ENCODE measurements at places on chromosomes 16 and 17.

GRCh38 chr16:4908854-4909401 is 28.0 kb downstream of the PPL start:
- no peak for DNase-seq

DNA sequence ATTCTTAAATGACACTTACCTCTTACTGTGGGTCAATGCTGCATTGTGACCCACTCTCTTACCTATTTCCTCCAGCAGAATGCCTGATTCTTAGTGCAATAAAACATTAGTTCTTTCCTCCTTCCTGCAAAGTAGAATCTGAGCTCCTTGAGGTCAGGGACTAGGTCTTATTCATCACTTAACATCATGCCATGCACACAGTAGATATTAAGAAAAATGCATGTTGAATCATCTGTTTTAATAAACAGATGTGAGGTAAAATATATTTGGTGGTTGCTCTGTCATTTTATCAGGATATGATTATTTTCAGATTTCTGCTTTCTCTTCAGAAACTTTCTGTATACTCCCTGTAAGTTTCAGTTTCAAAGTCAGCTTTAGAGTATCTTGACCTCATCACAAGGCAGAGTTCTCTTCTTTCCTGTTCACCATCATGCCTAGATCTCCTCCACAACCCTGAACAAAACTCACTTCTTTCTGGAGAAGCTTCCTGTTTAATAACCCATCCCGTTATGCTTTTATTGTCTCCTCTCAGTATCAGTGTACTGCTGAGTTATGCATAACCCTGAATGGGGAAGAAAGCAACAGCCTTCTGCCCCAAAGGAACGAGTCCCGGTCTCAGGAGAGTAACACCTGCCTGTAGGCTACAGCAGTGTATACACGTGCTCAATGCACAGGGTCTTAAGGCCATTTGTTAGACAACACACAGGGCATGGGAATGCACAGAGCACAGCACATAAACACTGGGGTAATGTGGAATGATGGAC is 30.3 kb upstream of the SUPT4H1 start:
- DNase-seq, result no peak

DNA sequence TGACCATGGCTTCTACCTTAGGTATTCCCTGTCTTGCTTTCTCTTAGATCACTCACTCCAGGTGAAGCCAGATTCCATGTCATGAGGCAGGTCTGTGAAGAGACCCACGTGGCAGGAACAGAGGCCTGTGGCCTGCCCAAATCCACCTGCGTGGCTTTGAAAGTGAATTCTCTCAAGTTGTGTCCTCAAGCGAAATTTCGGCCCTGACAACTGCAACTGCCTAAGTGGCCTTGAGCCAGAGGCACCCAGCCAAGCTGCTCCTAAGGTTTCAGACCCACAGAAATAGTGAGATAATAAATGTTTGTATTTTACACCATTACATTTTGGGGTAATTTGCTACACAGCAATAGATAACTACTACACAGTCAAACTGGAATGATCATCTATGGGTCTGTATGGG is 497.9 kb downstream of the XYLT1 start:
- DNase-seq, result no peak

GRCh38 chr17:11598274-11599221 is at the start of gene DNAH9:
Gene DNAH9, plus strand, starts transcription at chr17:11598470. Its CDS starts 29 bp downstream, at chr17:11598499.
- no peak for DNase-seq

GRCh38 chr17:44604768-44605485 is 47.6 kb downstream of the FZD2 start:
- no peak for DNase-seq

- DNase-seq, result peak; percentile 22
Observed at GRCh38 chr17:4480929-4481898, 17.5 kb upstream of the SPNS2 start.

DNA sequence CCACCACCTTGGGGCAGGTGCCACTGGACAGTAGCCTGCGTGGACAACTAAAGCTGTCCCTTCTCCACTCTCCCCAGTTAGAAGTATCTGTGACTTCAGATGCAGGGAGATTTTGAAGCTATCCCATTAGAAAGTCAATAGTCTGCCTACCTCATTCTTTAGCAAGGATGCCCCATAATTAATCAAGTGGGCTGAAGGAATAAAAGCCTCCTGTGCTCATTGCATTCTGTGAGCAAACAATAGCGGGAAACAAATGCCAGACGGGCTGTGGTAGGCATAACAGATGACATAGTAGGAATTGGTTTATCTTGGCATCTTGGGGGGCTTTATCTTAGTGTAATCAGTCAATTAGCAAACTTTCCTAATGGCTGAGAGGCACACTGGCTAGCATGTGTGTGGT is 96.7 kb upstream of the HSBP1 start:
- DNase-seq, result no peak

GRCh38 chr16:31356566-31357323 is 1.8 kb downstream of the ITGAX start:
- DNase-seq, result no peak

GRCh38 chr17:13462673-13463124 is 139.0 kb downstream of the HS3ST3A1 start:
- DNase-seq, result no peak

GRCh38 chr17:27494192-27495091 is 38.2 kb downstream of the KSR1 start:
- DNase-seq, result no peak

DNA sequence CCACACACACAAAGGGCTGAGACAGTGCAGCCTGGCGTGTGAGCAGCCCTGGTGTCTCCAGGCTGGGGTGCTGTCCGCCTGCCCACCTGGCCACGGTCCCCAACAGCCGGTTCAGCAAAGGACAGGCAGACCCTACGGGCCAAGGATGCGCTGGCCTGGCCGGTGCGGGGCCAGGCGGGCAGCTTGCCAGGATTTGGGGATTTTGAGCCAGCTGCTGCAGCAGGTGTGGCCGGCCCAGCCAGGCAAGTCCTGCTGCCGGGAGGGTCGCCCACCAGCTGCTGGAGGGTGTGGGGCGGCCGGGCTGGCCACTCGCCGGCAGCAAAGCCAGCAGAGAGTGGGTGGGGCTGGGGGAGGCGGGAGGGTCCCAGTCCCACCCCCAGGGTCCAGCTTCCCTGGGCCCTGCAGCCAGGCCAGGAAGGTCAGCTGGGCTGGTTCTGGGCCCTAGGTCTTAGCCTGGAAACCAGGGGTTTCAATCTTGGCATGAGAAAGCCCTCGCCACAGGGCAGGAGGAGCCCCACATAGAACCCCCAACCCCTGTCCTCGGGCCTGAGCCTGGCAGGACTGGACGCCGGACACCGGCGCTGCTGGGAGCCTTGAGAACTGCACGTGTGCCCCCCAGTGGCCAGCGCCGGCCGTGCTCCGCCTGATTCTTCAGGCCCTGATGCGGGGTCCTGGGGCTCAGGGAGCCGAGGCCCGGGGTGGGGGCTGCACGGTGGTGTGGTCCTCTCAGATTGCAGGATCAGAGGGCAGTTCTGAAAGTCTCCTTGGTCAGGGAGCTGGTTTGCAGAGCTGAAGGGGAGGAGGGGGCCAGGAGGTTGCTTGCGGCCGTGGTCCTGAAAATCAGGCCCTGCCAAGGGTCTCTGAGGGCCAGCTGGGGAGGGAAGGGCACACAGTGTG is 17.6 kb upstream of the SSTR5 start:
- DNase-seq, result no peak

DNA sequence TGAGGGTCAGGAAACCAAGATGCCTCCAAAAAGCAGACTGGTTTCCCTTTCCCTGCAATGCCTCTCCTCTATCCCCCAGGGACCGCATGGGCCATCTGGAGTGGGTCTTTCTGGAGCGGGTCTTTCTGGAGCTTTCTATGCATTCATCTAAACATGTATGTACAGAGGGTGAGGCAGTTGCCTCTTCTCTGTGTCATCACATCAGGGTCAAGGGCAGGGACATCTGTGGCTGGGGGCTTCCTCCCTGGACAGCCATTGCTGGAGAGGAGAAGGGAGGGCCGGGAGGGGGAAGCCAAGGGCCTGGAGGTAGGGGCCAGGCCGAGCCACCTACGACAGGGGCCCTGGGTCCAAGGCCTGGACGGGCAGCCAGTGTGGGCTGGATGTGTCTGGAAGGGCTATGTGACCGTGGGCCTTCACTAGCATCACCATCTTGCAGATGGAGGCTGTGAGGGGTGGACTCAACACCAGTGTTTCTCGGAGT is 840 bp downstream of the ADCY7 start:
- no peak for DNase-seq

DNA sequence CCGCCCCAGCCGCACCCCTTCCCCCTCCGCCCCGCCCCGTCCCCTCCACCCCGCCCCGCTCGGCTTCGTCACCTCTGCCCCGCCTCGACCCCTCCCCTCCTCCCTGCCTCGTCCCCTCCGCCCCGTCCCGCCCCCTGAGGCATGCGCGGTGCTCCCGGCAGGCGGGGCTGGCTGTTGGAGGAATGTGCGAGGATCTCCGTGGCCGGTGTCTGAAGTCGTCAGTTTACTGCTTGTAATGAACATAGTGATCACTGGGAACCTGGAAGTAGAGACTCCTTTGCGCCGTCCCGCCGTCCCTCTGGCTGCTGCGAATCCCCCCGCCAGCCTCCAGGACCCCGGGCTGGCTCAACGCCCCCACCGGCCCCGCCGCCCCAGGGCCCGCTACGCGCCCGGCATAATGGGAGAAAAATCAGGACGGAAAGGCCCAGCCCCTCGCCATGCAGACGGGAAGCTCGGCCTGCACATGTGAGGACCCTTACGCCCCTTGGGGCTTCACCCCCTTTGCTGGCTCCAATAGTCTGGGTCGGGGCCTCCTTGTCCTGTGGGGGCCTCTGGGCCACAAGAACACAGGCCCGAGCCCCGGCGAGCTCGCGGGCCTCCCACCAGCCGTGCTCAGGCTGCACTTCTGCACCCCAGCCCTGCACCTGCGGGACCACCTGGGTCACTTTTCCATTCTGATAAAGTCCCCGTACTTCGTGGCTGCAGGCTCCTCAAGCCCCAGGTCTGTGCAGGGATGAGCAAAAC is 743.1 kb downstream of the KCNJ18 start:
- DNase-seq, result no peak

DNA sequence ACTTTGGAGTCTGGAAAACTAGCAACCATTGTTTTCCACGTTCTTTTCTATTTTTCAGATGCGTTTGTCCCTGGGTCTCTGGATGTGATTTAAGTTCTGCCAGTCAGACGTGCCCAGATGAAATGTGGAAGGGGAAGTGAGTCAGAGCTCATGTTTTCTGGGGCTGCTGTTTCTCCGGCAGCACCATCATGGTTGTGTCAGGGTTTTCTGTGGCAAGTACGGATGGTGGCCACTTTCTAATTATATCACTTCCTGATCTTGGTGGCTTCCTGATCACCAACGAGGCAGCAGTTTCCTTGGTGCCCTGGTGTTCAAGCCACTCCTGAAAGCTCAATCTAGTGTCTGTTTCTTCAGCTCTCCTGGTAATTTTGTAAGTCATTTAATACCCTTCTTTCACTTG is 31.4 kb upstream of the PMFBP1 start:
- DNase-seq, result no peak

DNA sequence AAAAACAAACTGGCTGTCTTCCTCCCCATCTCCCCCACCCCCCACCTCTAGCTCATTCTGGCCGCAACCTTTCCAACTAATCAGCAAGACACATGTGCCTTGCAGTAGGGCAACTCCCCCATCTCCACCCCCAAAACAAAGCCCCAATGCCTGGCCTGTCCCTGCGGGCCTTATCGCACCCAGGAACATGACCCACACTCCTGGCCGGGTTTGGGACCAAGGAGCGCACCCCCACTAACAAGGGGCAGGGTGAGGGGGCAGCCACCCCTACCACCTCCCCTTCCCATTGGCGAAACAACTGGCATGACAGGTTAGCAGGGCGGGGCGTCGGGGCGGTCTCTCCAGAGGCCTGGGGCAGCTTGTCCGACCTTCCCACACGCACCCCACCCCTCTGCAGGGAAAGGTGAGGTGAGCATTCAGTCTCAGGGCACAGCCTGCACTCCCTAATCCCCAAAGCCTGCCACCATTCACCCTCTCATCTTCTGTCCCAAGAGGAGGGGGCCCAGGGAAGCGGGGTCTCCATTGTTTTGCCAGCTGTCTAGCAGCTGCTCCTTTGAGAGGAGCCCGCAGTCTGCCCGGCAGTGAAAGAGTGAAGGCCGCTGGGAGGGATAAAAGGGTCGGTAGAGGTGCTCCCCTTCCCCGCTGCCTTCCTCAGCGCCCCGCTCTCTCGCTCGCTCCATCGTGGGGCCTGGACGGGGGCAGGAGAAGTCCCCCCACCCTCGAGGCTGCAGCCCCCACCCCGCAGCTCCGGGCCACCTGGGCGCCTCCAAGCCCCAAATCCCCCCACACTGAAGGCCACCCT is 765 bp downstream of the MYO18A start:
- no peak for DNase-seq

DNA sequence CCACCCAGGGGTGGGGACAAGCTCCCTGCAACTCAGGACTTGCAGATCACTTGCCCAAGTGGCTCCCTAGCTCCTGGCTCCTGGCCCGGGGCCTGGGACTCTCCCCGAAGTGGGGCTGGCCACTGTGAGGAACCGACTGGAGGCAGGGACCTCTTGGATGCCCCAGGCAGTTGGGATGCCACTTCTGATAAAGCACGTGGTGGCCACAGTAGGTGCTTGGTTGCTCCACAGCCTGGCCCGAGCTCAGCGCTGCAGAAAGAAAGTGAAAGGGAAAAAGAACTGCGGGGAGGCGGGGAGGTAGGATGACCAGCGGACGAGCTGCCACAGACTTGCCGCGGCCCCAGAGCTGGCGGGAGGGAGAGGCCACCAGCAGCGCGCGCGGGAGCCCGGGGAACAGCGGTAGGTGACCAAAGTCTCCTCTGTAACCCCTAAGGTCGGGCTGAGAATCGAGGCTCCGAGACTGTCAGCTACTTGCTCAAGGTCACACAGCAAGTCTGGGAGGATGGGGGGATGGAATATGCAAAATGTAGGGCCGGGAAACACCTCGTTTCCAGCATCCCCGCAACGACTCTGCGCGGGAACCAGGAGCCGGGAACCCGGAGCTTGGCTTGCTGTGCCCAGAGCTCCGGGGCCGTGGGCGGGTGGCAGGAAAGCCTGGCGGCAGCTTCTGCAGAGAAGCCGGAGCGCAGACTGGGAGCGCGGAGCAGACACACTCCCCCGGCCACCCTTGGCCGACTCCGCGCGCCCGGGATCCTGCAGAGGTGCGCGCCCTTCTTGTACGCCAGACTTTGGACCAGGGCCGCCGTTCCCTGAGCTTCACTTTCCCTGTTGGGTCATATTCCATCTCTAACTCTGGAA is 1.9 kb downstream of the CIITA start:
- DNase-seq, result no peak

Measured in activated naive CD4-positive, alpha-beta T cell (primary cell).